ENCODE measurements at places on chromosomes 6 and 20.

DNA sequence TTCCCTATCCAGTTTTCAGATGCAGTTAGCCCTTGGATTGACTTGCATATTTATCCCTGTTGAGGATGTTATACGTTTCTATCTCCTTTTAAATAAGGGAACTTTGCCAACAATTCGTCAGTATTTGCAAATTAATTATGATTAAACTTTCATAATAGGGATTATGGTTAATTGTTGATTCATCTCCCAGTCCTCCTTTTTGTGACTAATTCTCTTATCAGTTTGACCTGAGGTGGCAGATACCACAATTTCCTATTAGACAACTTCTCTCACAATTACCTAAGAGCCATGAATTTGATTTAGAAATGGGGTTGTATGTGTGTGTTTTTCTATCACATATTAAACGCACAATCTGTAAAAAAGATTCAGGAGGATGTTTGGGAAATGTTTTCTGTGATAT, 172.9 kb downstream of the LAMA2 start:
- no peak for DNase-seq

DNA sequence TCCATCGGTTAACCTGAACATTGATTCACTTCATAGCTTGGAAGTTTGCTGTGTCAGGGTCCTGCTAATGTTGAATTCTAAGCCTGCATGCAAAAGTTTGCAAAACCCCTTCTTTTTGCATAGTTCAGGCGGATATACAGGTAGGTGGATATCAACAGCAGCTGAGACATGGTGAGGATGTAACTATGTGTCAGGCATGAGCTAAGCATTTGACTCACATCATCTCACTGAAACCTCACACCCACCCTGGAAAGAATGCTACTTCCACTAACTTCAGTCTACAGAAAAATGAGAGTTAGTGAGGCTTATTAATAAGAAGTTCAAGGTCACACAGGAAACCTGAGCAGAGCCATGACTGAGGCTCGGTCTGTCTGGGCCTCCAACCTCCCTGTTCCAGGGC, 276.9 kb downstream of the BMP7 start:
- no peak for DNase-seq

DNA sequence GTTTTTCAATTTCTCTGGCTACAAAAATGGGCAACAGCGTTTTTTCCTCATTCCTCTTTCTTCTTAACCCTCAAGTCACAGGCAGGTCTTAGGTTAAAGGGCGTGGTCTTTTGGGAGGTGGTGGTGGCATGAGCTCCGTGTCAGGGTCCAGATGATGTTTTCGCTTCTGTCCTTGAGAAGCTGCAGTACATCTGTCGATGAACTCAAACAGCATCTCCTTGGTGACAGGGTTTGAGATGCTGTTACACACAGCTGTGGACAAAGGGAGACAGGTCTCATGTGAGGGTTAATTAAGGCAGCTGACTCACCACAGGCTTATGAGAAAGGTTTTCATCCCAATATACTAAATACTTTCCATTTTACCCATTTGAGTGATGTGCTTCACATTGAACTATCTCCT, 350.8 kb downstream of the RNGTT start:
- no peak for DNase-seq

GRCh38 chr6:159170333-159170672, 1.1 kb downstream of the FNDC1 start:
- DNase-seq: no peak

GRCh38 chr20:32451682-32452461, 93.7 kb downstream of the ASXL1 start:
- no peak for DNase-seq

DNA sequence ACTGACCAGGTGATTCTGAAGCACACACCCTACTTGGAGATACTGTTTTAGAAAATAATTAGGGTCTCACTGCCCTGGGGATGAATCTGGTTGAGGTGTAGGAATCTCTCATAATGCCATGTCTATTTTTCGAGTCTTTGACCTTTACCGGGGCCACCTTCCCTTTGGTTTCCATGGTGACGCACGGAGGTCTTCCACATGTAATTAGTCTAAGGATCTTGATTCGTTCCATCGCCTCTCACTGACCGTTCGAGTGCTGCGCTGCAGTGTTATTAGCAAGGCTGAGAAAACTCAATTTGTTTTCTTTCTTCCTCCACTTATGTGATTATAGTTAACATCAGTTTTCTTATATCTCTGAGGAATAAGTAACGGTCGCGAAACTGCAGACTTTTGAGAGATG, 144.3 kb upstream of the SPACA1 start:
- no peak for DNase-seq

DNA sequence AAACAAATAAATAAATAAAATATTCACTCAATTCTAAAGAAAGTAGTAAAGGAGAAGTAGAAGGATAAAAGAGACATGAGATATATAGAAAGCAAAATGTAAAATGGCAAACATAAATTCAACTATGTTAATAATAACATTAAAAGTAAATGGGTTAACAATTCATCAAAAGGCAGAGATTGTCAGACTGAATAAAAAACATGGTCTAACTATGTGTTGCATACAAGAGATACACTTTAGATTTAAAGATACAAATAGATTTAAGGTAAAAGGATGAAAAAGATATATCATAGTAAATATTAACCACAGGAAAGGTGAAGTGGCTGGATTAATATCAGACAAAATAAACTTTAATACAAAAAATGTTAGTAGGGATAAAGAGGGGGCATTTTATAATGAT, 35.8 kb upstream of the PDE10A start:
- DNase-seq: no peak

DNA sequence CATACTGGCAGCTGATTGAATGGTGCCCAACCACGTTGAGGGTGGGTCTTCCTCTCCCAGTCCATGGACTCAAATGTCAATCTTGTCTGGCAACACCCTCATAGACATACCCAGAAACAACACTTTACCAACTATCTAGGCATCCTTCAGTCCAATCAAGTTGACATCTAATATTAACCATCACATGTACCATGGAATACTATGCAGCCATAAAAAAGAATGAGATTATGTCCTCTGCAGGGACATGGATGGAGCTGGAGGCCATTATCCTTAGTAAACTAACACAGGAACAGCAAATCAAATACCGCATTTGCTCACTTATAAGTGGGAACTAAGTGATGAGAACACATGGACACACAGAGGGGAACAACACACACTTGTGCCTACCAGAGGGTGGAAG, 206.9 kb upstream of the RNF217 start:
- no peak for DNase-seq

DNA sequence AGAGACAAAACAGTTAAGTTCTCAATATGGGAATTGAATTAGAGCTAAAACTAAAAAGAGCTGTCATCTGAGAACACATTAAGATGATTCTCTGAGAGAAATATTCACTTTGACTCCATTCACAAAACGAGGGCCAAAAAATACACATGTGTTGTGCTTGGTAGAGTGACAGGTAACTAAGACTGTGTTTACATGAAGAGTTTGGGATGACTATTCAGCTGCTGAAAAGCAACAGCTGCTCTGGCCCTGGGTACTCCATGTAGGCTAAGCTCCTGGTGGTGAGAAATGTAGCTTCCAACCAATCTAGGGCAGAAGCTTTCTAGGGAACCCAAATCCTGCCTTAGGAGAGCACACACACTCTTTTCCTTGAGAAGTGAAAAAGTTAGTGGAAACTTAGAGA, 184.5 kb downstream of the COL21A1 start:
- DNase-seq: no peak

GRCh38 chr6:155936127-155936526, 480.5 kb upstream of the NOX3 start:
- DNase-seq: no peak

- DNase-seq: no peak
Measured at GRCh38 chr6:78995946-78996345, 82.1 kb downstream of the PHIP start.

DNA sequence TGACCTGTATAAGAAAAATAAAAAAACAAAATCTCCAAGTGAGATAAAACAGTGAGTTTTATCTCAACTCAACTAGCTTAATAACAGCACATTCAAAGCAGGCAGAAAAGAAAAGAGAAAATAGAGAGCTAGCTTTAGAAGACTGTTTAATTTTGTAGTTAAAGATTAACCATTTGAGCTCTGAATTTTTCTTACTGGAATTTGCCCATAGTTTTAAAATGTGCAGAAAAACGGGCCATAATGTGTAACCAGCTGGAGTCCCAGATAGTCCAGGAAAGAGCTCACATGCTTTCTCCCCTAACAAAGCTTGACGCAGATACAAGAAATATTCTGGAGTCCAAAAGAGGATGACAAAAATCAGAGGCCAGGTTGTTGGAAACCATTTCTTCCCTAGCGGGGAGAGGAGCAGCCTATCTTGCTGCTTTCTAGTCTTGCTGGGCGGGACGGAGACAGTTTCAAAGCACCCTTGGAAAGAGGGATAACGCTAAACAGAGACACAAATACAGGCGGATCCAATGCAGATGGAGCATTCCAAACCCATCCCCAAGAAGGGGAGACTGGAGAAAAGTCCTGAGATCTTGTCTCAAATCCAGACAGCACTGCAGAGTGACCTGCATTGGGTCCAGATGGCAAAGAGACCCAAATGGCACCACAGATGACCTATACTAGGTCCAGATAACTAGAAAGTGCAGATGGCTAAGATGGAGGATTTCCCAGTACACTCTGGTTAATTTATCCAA, 16.1 kb downstream of the TTK start:
- no peak for DNase-seq

DNA sequence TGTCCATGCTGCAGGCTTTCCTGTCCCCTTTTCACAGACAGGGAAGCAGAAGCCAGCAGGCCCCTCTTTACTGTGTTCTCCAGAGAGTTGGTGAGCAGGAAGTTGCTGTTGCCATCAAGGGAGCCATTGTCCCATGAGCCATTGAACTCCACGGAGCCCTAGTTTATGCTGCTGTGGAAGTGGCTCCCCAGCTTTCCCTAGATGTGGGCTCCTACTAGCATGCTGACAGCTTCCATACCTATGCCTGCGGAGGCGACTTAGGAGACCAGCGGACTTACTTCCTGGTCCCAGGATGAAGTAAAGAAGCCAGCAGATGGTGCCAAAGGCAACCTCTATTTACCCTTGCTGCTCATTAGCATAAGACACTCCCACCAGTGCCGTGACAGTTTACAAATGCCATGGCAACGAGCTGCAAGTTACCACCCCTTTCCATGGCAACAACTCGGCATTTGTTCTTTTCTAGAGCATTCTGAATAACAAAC, 30.8 kb upstream of the FKBP1A start:
- DNase-seq: no peak

- DNase-seq: no peak
Measured at GRCh38 chr6:145099713-145100112, 635.6 kb downstream of the EPM2A start.

- DNase-seq: no peak
Measured at GRCh38 chr20:62606551-62607201, 35.6 kb upstream of the SLCO4A1 start.

DNA sequence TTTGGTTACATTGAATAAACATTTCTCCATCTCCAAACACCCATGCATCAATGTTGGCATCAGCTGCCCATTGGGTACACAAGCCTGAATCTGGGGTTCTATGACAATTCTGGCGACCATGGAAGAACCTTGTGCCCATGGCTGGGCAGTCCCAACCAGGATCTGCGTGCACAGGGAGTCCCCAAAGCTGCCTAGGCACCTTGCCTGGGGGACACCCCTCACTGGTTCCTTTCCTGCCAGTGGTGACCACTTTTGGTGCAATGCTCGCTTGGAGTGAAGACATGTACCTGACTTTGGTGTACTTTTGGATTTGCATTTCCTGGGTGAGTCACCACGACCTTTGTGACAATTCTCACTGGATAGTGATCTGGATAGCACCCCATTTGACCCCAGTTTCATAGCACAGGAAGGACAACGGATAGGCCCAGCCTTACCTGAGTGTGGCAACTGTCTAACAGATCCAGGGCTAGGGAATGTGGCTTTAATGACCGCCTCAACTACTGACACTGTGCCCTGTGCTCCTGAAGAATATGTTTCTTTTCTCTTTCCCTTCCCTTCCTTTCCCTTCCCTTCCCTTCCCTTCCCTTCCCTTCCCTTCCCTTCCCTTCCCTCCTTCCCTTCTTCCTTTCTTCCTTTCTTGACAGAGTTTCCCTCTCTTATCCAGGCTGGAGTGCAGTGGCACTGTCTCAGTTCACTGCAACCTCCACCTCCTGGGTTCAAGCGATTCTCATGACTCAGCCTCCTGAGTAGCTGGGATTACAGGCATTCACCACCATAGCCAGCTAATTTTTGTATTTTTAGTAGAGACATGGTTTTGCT, 7.1 kb downstream of the SPINT3 start:
- DNase-seq: no peak

GRCh38 chr6:18088419-18089296, 33.8 kb downstream of the NHLRC1 start:
- DNase-seq: no peak

DNA sequence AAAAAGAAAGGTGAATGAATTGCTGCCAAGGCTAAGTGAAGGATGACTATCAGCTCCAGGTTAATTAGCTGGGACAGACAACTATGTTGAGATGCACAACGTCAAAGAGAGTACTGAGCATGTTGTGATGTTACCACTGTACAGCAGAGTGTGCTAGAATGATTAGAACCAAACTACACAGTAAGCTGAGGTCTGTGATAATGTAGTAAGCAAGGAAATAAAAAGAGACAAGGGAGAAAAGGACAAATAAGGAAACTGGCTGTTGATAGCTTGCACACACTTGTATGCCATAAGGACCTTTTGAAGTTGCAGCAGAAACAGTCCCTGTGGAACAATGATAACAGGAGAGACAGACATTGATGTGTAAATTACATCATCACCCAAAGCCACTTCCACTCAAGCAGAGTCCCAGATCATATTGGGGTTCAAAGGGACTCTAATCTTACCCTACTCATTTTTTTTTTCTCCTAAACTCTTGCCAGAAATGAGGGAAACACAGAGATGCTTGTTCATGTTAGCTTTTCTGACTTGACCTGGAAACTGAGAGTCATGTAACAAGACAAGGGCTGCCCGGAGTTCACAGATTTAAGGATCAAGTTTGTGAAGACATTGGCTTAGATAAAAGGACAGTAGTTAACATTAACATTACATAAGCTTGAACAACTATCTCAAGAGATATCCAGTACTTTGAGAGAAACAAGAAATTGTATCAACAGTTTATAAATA, 189.9 kb downstream of the CENPW start:
- no peak for DNase-seq

DNA sequence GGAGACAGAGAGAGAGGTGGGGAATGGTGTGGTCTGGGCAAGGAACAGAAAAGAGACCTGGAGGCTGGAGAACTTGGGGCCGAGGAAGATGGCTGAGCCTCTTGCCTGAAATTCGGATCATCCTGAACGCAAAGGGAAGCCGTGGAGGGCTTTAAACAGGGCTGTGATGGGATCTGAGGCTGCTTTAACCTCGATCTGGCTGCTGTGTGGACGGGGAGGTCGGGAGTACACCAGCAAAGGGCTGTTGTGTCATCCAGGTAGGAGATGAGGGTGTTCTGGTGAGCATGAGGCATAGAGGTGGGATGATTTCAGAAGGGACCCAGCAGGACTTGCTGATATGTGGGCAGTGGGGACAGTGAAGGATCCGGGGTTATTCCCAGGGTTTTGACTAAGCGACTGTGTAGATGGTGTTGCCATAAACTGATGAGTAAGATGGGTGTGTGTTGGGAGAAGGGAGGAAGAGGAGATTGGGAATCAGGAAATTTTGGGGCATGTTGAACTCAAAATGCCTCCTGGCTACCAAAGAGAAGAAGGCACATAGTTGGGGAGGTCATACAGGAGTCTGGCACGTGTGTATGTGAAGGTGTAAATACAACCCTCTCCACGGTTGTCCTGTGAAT, 158.5 kb downstream of the NFATC2 start:
- DNase-seq: no peak

Measured in right forelimb (tissue), 1 donor.